ENCODE measurements at places on chromosomes 4 and X. TPM values are rescaled to one million over a fixed set of nuclear protein-coding genes. Genes with fewer than 3 reads are reported as not detected.

DNA sequence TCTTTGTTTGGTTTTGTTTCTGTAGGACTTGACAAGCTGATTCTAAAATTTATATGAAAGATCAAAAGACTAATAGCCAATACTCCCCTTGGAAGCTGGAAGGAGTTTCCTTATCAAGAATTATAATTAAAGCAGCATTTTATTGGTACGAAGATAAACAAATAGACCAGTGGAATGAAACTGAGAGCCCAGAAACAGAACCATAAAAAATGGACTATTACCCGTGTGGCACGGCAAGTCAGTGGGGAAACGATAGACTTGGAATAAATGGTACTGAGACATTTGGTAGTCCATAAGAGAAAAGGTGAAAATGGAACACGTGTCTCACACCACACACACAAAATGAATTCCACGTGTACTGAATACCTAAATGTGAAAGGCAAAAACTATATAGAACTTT is 42.4 kb upstream of the CEP135 start:
- no peak for DNase-seq

Gene MTMR8
- polyA plus RNA-seq, result 1.8 TPM

Gene FAM9C
- polyA plus RNA-seq, result 0.37 TPM

DNA sequence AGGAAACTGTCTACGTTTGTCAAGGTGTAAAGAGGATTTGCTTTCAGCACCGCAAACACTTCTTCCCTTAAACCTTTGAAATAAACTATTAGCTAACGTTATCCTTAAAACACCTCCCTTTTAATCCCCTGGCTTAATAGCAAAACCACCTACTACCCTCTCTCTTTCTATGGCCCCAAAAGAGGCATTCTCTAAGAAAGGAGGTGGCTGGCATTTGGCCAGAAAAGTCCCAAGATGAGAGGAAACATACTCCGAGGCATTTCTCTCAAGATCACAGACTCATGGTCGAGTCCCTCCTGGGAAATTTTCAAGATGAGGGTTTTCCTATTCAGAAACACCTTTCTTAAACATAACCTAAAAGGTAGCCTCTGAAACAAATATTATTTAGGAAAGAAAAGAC is 60.6 kb upstream of the VCX3B start:
- DNase-seq, result no peak

Gene TLR2
- 6.5 TPM for polyA plus RNA-seq

Measured in right renal cortex interstitium (tissue), 3 donors.